ENCODE measurements at places on chromosomes 2 and 18.

DNA sequence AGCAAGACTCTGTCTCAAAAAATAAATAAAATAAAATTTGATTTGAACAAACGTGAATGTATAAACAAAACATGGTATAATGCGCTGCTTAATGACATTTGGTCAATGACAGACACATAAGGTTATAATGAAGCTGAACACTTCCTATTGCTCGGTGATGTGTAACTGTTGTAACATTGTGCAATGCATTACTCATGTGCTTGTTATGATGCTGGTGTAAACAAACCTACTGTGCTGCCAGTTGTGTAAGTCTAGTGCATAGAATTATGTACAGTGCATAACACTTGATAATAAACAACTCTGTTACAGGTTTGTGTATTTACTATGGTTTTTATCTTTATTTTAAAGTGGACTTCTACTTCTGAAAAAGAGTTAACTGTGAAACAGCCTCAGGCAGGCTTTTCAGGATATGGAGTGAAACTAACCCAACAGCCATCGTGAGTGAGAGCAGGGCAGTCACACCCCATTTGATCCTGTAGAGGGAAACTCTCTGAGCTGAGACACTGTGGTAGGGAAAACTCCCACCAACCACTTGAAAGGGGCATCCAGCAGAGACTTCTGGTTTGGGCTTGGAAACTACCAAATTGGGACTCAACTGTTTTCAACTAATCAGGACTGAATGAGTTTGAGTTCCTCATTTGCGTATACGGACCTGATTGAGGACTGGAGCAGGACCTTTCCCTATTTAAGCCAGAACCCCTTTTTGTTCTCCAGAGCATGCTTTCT is 8.7 kb upstream of the RPRD1A start:
- DNase-seq = peak; percentile 90
- no peaks in the 10 kb centered on the region for H3K27me3 ChIP-seq
- H3K4me3 ChIP-seq = no peak overlapping the region
- H3K27ac ChIP-seq = peak overlapping the region; percentile 75

DNA sequence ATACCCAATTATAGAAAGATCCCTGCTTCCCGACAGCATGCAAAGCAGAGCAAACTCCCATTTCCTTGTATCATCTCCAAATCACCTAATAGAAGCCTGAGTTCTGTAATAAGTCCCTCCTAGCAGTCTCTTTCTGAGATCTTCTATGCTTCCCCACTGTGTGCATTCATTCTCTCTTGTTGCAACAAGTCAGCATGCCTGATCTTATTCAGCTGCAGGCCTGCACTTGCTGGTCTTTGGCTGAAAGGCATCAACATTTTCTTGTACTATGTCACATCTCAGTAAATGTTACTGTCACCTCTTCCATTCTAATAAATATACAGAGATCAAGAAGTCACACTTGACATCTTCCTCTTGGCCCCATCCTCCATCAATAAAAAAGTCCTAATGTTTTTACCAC is 449.9 kb upstream of the MEX3C start:
- no peak overlapping the region for H3K27ac ChIP-seq
- no peaks in the 10 kb centered on the region for H3K27me3 ChIP-seq
- H3K4me1 ChIP-seq = no peaks in the 10 kb centered on the region
- H3K36me3 ChIP-seq = no peaks in the 10 kb centered on the region
- no peak overlapping the region for H3K4me3 ChIP-seq

DNA sequence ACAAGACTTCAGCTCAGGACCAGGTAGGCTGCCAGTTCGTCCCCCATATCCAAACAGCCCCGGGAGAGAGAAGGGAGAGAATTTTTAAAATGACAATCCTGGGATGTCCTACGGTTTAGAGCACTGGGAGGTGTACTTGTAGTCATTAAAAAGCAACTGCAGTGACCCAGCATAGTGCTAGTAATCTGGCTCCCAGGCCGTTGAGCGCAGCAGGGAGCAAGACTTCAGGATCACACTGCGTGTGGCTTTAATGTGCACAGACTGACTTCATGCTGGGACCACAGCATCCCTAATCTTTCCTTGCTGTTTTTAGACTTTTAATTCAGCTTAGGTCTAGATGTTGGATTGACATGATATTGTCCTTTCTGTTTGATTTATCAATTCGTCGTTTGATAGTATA is 219.3 kb upstream of the FOSL2 start:
- H3K4me3 ChIP-seq = no peak overlapping the region
- H3K27me3 ChIP-seq = no peaks in the 10 kb centered on the region
- DNase-seq = no peak
- H3K36me3 ChIP-seq = peaks cover 11% of the 10 kb centered on the region
- H3K27ac ChIP-seq = peak overlapping the region; percentile 99

GRCh38 chr2:19843992-19844515 is 57.7 kb downstream of the TTC32 start:
- H3K27me3 ChIP-seq = no peaks in the 10 kb centered on the region
- H3K27ac ChIP-seq = no peak overlapping the region
- H3K4me1 ChIP-seq = no peaks in the 10 kb centered on the region
- DNase-seq = no peak
- no peak overlapping the region for H3K4me3 ChIP-seq
- H3K36me3 ChIP-seq = no peaks in the 10 kb centered on the region

DNA sequence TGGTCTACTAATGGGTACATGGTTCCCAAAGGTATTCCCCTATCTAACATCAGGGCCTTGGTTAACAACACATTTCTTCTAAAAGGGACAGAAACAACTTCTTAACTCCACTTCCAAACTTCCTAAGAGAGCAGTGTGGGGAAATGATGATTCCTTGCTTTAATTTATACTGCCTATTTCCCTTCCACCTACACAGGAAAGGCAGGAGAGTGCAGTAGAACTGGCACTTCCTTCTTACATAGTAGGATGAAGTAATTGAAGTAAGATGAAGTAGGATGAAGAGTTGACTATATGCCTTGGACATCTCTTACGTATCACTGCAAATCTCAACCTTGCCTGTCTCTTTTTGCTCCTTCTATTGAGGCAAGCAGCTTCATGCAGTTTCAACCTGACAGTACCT is 54.7 kb downstream of the CD28 start:
- H3K27me3 ChIP-seq = no peaks in the 10 kb centered on the region
- no peak overlapping the region for H3K27ac ChIP-seq
- H3K36me3 ChIP-seq = no peaks in the 10 kb centered on the region
- H3K4me1 ChIP-seq = peaks cover 29% of the 10 kb centered on the region

GRCh38 chr2:238574490-238575271 is 148.0 kb downstream of the ASB1 start:
- H3K36me3 ChIP-seq = no peaks in the 10 kb centered on the region
- no peak for DNase-seq
- no peak overlapping the region for H3K4me3 ChIP-seq
- H3K27ac ChIP-seq = no peak overlapping the region
- H3K27me3 ChIP-seq = no peaks in the 10 kb centered on the region
- no peaks in the 10 kb centered on the region for H3K4me1 ChIP-seq

DNA sequence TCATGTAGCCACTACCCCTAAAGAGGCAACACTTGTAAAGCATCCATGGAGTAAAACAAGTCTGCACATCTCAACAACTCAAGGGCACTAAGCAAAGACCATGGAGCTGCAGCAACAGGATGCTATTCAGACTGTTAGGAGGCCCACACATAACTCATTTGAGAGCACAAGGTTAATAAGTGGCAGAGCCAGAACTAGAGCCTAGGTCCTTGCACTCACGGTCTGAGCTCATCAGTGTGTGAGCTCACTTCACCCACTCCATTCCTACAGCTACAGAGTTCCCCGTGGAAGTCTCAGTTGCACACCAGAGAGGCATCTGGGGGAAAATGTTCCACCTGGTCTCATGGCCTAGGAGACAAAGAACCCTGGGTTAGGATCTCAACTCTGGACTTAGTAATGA is 35.0 kb downstream of the TTC32 start:
- peaks cover 4% of the 10 kb centered on the region for H3K4me1 ChIP-seq
- H3K4me3 ChIP-seq = no peak overlapping the region
- H3K36me3 ChIP-seq = no peaks in the 10 kb centered on the region
- H3K27me3 ChIP-seq = no peaks in the 10 kb centered on the region

- H3K36me3 ChIP-seq = no peaks in the 10 kb centered on the region
Measured at GRCh38 chr18:58567453-58568196, 61.3 kb downstream of the ALPK2 start.

- H3K27me3 ChIP-seq = no peaks in the 10 kb centered on the region
- H3K4me3 ChIP-seq = peak overlapping the region; percentile 90
- H3K36me3 ChIP-seq = peaks cover 16% of the 10 kb centered on the region
- H3K4me1 ChIP-seq = peaks cover 49% of the 10 kb centered on the region
- peak; percentile 89 for DNase-seq
Measured at GRCh38 chr2:207163053-207163755, 2.5 kb downstream of the KLF7 start.

DNA sequence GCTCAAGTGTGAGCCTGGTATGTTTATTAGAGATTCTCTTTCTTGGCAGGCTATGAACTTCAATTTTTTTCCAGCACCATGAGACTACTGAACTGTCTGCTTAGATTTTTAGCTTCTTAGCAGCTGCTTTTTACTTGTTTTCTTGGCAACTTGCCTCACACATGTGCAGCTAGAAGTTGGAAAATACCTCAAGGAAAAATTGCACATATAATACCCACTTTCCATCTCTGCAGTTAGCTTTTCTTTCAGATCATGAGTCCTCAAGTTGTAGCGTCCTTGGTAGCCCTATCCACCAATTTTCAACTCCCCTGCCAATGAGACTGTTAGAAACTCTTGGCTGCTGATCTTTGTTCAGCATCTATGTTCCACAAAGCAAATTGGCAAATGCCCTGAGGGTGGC is 302.1 kb downstream of the HRH4 start:
- no peaks in the 10 kb centered on the region for H3K36me3 ChIP-seq
- H3K4me1 ChIP-seq = no peaks in the 10 kb centered on the region
- no peak for DNase-seq
- no peaks in the 10 kb centered on the region for H3K27me3 ChIP-seq
- H3K4me3 ChIP-seq = no peak overlapping the region

GRCh38 chr2:28370354-28370753 is 22.3 kb upstream of the FOSL2 start:
- peak overlapping the region; percentile 29 for H3K4me3 ChIP-seq
- H3K27ac ChIP-seq = peak overlapping the region; percentile 75
- DNase-seq = peak; percentile 80
- H3K27me3 ChIP-seq = no peaks in the 10 kb centered on the region
- peaks cover 11% of the 10 kb centered on the region for H3K4me1 ChIP-seq

DNA sequence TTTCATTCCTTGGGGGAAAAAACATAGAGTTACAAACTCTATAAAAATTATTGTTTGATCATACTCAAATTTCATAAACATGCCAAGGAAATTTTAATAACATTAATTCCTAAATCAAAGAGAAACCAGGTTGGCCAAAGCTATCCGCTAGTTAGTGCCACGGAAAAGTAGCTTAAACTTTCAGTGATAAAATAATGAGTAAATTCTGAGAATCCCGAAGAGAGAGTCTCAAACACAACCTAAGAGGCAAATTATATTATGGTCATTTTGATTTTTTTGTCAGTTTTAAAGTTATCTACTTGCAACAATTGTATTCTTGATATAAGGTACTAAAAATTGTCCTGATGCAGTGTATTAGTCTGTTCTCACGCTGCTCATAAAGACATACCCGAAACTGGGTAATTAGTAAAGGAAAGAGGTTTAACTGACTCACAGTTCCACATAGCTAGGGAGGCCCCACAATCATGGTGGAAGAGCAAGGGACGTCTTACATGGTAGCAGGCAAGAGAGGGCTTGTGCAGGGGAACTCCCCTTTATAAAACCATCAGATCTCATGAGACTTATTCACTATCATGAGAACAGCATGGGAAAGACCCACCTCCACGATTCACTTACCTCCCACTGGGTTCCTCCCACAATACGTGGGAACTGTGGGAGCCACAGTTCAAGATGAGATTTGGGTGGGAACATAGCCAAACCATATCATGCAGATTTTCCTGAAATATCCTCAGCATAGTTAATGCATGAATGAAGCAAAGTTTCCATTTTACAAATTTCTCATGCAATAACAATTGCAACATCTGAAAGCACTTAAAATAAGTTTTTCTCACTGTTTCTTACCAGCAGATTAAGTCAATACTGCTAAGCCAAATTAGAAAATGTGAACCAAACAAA is 205.9 kb upstream of the STK17B start:
- no peak for DNase-seq
- H3K4me3 ChIP-seq = no peak overlapping the region
- no peaks in the 10 kb centered on the region for H3K36me3 ChIP-seq
- no peaks in the 10 kb centered on the region for H3K4me1 ChIP-seq

DNA sequence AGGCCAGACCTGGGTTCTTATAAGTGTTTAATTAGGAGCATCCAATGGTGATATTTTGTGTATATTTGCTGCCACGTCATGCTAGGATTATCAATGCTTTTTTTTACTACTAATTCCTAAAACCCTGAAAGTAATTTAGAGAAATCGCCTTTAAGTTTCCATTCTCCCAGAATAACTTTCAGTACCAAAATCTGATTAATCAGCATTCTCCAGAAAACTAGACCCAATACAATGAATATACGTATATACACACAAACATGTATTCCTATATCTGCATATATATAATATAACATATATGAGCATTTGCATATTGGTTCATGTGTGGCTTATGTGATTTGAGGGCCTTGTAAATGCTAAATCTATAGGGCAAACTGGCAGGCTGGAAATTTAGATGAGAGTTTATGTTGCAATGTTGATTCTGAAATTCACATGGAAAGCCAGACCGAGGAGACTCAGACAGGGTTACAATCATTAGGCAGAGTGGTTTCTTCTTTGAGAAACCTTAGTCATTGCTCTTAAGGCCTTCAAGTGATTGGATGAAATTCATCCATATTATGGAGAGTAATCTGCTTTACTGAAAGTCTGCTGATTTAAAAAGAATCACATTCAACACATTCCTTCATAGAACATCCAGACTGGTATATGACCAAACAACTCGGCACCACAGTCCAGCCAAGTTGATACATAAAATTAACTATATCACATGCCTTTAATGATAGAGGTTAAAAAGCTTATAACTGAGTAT is 65.9 kb upstream of the RGPD4 start:
- no peaks in the 10 kb centered on the region for H3K36me3 ChIP-seq
- no peak overlapping the region for H3K27ac ChIP-seq
- H3K4me3 ChIP-seq = no peak overlapping the region
- H3K4me1 ChIP-seq = no peaks in the 10 kb centered on the region
- H3K27me3 ChIP-seq = no peaks in the 10 kb centered on the region

DNA sequence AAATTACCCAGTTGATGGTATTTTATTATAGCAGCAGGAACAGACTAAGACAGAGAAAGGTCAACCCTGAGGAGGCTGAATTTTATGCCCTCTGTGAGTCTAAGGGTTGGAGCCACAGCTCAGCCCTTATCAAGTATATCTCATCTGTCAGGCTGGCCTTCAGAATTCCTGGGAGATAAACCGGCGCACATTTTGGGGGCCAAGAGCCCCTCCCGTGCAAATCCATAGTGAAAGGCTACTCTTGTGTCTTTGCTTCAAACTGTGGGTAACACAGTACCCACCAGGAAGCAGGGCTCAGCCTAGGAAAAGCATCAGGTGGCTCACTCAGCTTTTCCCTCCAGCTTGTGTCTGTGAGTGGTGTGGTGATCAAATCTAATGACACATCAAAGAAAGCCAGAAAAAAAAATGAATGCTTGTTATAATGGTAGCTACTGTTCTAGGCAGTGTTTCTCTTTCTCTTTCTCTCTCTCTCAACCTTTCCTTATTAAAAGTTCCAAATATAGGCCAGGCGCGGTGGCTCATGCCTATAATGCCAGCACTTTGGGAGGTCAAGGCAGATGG is 25.0 kb upstream of the ASXL2 start:
- H3K4me1 ChIP-seq = no peaks in the 10 kb centered on the region
- no peak overlapping the region for H3K4me3 ChIP-seq
- H3K27ac ChIP-seq = no peak overlapping the region
- H3K27me3 ChIP-seq = no peaks in the 10 kb centered on the region

- DNase-seq = no peak
- no peak overlapping the region for H3K4me3 ChIP-seq
- peaks cover 8% of the 10 kb centered on the region for H3K4me1 ChIP-seq
- no peaks in the 10 kb centered on the region for H3K36me3 ChIP-seq
- no peak overlapping the region for H3K27ac ChIP-seq
Measured at GRCh38 chr2:26563686-26564085, 77.5 kb downstream of the CIB4 start.

Measured in MCF 10A (cell line).